ENCODE measurements at places on chromosomes 3 and 15.

DNA sequence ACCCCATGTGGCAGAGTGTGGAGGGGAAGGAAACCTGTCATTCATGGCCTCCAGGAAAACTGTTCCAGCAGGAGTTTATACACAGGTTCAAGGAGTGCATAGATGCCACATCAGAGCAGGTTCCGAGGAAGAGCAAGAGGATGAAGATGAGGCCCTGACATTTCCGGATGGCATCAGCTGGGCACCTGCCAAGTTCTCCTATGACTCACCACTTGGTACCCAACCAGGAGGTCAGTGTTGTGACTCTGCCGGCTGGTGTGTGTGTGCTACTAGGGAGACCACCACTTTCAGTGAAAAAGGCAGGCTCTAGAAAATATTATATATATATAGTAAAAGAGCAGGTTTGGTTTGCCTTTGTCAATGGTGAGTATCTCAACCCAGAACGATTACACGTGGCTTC lies 69.3 kb downstream of the NTRK3 start:
- no peak for DNase-seq

DNA sequence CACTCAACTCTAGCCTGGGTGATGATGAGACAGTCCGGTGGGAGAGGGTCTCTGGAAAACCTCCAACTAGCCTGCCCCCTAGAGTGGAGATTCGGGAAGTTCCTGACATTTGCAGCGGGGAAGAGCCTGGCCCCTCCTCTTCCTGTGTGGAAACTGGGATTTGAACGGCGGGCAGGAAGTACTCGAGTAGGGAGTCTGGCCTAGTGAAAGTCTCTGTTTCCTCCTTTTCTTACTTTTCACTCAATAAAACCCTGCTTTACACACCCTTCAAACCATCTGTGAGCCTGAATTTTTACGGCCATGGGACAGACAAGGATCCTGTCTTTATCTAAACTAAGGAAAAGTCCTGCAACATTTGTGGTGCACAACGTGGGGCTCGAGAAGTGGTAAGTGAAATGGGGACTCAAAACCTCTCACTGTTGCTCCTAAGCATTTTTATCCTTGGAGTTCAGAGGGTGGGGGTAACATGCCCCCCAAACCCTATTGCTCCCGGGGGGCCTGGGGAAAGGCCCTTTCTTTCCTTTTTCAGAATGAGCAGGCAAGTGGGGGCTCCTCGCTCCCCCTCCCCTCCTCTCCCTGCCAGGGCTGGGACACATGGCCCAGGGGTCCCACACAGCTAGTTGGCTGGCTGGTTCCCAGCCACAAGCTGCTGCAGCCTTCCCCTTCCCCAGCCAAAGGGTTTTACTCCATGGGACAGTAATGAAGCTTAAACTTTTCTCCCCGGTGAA lies 224.7 kb upstream of the GBE1 start:
- DNase-seq: peak; percentile 45

- DNase-seq: no peak
Measured at GRCh38 chr3:147415874-147416273, 6.7 kb downstream of the ZIC1 start.

GRCh38 chr15:71219645-71220044 lies 104.4 kb downstream of the THSD4 start:
- DNase-seq: no peak

- DNase-seq: no peak
Measured at GRCh38 chr3:59817511-59817910, 767.7 kb upstream of the CFAP20DC start.

GRCh38 chr15:83290236-83290635 lies 5.8 kb upstream of the BNC1 start:
- DNase-seq: no peak

DNA sequence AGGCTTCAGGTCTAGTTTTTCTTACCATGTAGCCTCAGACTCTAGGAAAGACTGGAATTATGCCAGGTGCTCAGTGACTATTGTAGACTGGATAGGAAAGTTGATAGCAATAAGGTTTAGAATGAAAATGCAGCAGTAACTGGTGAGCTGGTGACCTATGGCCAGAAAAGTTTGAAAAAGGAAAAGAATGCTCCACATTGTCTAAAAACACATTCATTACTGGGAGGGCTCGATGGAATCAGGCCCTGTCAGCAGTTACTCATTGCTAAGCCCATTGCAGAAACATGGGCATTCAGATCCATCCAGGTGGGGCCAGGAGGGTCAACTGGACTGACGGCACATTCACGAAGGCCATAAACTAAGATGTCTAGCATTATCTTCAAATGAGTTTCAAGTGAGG lies 8.7 kb upstream of the MBNL1 start:
- DNase-seq: no peak

DNA sequence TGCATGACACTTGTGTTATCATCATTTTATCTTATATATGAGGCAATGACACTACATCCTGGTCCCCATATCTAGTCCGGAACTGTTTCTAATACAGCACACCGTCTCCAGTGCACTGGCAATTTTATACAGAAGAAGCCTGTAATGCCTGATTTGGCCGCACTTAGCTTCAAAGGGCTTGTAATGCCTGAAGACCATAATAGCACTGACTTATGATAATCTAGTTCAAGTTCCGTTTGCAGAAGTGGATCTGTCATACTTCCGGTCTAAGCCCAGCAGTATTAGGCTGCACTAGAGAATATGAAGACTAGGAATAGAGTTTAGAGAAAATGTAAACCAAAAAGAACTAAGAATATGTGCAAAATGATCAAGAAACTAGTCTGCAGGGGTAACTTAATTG lies 1.3 kb downstream of the BNIP2 start:
- no peak for DNase-seq

- DNase-seq: no peak
Measured at GRCh38 chr3:159252772-159253384, 451.0 kb downstream of the MFSD1 start.

DNA sequence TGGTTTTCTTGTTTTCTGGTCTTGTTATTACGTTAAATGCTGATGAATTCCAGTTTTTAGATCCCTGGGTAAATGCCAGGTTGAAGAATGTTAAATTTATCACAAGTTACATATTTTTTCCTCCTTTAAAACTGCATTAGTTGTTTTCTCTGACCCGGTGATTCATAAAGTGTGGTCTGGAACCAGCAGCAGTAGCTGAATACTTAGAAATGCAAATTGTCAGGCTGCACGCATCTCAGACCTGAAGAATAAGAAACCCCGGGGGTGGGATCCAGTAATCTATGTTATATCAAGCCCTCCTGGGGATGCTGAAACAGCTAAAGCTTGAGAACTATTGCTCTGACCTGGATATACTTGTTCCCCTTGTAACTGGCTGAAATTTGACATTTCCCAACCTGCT lies 69.1 kb downstream of the PEX5L start:
- DNase-seq: no peak

DNA sequence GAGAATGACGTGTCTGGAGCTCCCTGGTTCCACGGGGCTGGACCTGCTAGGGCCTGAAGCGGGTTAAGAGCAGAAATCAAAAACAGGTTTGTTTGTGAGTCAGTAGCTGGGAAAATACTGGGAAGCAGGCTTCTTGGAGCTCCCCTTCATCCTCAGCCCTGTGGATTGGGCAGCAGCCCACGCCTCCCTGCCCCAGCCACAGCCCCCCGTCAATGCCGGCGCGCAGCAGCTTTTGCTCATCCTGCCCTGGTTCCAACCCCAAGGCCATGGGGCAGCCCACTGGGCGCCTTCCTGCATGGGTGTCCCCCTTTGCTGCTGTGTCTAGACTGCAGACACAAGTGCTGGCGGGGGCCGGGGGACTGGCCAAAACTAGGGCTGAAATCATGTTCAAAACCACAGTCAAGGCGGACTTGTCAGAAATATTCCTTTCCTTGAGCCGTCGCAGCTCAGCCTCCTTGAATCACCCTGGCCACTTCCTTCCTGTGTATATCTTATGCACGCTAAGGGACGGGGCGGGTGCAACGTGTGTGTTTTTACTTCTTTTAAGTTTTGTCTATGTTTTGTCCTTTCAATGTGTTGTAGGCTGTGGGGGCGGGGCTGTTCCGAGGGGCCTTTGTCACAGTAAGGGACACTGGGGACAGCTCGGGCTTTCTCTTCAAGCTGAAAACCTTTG lies 108.1 kb downstream of the KLF13 start:
- no peak for DNase-seq

GRCh38 chr3:8937064-8938020 lies 25.9 kb downstream of the RAD18 start:
- DNase-seq: no peak

DNA sequence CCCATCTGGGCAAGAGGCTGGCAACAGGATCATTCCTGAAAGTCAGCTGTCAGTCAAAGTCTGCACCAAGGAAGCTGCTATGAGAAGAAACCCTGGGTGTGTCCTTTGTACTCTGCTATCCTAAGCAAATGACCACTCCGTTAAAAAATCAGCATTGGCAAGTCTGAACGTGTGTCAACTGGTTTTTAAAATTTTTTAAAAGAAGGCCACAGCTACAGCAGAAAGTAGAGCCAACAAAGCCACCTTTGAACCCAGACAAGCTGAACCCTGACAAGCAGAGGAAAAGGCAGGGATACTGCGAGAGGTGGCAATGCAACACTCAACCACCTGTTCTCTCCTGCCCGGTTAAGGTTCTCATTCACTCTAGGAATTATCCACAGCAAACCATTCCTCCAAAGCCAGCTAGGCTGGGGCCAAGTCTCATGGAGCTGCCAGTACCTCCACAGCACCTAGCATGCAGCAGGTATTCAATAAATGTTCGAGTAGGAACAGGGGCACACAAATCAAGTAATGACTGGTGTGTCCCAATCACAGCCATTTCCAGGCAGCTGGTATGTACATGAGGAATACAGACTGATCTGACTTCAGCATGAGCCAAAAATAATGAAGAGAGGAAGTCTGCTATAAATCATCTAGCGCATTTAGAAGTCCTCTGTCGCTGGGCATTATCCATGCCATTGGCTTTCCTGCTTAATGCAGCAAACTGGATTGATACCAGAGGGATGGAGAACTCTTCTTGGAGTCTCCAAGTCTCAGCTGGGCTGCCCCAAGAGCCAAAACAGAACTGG lies 76.0 kb downstream of the ADCY5 start:
- DNase-seq: no peak

GRCh38 chr3:126682009-126682408 lies 22.0 kb upstream of the CHCHD6 start:
- DNase-seq: no peak

GRCh38 chr3:54619531-54619930 lies 308.3 kb downstream of the LRTM1 start:
- no peak for DNase-seq

DNA sequence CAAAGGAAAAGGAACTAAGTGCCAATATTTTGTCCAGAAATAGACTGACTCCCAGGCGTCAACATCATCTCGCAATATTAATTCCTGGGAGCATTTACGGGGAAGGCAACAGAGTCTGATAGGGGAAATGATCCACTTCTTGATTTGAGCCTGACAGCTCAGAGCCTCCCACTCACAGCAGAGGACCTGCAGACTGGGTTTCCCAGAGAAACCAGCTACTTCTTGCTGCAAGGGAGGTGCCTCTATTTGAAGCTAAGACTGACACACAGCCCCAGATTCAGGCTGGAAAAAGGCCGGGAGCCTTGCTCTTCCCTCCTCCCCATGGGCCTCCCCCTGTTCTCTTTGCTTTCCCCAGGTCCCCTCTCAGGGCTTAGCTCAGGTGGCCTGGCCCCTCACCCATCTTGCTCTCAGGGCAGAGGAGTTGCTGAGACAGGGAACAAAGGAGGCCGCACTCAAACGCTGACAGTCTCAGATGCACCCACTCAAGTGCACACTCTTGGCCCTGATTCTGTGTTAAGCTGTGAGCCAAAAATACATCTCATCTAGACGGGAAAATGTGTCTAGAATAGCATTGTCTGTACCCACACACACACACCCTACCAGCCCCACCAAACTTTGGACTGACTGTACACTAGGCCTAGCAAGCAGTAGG lies 49.8 kb upstream of the DCLK3 start:
- DNase-seq: no peak

DNA sequence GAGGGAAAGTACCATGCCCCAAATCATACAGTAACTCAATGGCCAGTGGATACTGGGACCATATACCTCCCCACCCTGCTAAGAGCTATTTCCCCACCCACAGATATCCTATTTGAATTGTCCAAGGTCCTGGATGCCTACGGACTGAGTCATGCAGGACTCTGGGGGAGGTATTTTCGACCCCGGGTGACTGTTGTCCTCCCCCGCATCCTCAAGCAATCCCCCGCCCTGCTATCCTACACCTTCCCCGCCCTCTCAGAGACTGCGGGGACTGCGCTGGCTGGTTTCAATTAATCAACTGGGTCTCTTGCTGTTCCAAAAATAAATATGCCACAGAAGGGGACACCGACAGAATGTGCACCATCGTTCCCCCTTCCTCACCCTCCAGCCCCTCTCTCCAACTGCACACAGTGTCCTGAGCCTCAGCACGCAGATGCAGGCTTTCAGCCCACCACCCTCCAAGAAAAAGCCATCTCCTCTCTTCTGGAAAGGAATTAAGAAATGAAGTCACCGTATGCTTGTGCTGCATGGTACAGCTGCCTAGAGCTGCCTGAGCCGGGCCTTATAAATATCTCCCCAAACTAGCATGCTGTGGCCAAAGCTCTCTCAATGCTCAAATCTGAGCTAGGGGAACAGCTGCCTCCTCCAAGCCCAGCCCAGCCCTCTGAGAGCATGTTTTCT lies 8.1 kb downstream of the CAV3 start:
- DNase-seq: peak; percentile 87

GRCh38 chr3:159788291-159788690 lies 200.3 kb upstream of the IL12A start:
- DNase-seq: no peak

DNA sequence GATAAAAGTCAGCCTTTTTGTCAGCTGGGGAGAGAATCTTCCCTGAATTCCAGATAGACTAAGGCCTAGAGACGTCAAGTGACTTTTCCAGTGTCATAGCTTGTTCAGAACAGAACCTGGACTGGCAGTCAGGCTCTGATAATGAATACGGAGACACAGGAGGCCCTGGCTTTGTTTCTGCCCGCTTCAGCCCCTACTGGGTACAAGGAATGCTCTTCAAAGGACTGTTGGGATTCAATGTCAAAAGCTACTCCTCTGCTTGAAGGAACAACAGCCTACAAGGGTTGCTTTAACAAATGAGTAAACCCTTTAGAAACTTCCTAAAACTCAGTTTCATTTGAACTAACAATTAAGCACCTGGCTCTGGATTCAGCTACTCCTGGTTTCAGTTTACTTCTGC lies 412.3 kb downstream of the OXSM start:
- no peak for DNase-seq

DNA sequence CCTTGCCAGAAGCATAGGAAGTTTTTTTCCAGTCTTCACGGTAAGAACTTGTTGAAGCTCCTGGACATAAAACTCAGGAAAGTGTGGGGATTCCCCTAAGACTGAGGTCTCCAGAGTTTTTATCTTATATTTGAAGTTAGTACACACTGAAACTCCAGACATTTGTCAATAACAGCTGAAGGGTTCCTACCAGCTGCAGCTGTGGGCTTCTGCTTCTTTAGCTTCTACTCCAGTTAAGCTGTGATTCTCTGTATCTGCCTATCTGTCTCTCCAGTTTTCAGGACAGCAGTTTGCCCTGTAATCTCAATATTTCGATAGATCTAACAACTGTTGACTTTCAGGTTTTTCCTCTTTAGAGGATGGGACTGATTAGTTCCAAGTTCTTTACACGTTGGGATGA lies 966.0 kb upstream of the SEMA6D start:
- DNase-seq: no peak

Measured in H9 (cell line).